ENCODE measurements at places on chromosomes 1 and 21.
A peak's percentile ranks its signal among the peaks of the same experiment; 100 is the strongest.

- DNase-seq: no peak
Measured at GRCh38 chr1:193143285-193143684, 21.5 kb downstream of the CDC73 start.

GRCh38 chr1:183242556-183242955 lies 56.5 kb downstream of the LAMC2 start:
- DNase-seq: no peak

GRCh38 chr1:100536031-100536430 lies 1.9 kb upstream of the GPR88 start:
- no peak for DNase-seq

DNA sequence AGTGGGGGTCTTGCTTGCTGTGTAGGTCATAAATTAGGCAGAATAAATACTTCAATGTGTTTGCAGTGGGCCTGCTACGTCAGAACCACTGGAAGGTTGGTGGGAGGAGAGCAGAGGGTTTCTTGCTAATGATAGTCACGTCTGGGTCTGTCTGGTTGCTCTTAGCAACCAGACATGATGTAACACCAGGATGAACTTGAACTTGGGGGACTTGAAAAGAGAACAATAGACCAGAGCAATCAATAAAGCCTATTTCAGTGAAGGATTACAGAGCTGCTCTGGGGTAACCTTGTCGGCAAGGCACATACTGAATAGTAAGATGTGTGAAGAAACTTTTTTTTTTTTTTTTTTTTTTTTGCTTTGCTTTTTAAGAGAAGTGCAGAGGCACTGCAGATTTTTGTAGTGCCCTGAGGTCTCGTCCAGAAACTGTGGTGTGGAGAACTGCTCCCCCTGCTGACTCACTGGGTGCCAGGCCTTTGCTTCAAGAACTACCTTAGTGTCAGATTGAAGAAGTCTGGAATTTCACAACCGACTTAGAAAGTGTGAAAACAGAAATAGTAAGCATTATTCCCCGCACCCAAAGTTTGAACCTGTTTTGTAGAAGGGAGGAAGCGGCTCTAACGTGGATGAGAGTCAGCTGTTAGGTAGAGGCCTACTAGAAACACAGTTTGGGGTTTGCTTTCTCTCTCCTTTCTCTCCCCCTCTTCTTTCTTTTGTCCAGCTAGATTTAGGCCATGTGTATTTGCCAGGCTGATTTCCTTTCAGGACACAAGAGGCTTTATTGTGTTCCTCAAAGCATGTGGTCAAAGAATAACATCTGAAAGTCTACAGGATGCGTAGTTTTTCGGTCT lies 271.6 kb downstream of the TM2D1 start:
- DNase-seq: peak; percentile 67

DNA sequence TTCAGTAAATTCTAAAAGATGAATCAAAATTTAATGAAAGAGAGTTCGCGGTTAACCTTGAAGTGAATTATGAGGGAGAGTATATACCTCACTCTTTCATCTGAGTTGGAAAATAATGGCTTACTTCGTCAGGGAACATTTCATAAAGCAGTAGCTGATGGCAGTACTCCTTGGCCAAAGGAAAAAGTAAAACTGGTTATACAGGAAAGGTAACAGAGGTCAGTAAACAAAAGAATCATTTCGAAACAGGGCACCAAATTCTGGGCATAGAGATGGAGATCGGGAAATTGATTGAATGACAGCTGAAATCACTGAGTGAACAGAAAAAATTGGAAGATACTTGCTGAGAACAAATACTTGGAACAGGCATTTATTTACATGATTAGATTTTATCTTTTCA lies 199.0 kb downstream of the OLFM3 start:
- DNase-seq: no peak

All from BJ (cell line).